ENCODE measurements at places on chromosomes 12 and 14. TPM values are rescaled to one million over a fixed set of nuclear protein-coding genes. Genes with fewer than 3 reads are reported as not detected.

Gene ANP32D
- not detected for total RNA-seq

DNA sequence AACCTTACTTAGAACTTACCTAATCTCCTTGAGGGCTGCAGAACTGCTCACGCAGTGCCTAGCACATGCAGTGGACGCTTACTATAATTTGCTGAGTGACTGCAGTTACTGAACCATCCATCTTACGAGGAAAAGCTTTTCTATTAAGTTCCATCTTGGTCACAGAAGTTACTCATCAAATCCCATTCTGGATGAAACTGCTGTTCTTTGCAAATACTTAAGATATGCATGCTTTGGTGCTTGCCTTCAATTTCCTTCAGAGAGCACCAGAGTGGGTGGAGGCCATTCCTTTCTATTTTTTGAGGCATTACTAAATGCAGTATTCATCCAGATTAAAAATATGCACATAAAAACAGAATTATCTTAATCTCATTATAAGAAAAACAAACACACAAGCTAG, 17.7 kb upstream of the PELI2 start:
- DNase-seq: no peak
- H3K27me3 ChIP-seq: no peaks in the 10 kb centered on the region
- H3K4me3 ChIP-seq: no peak overlapping the region
- no peaks in the 10 kb centered on the region for H3K4me1 ChIP-seq
- H3K27ac ChIP-seq: no peak overlapping the region
- no peaks in the 10 kb centered on the region for H3K36me3 ChIP-seq

DNA sequence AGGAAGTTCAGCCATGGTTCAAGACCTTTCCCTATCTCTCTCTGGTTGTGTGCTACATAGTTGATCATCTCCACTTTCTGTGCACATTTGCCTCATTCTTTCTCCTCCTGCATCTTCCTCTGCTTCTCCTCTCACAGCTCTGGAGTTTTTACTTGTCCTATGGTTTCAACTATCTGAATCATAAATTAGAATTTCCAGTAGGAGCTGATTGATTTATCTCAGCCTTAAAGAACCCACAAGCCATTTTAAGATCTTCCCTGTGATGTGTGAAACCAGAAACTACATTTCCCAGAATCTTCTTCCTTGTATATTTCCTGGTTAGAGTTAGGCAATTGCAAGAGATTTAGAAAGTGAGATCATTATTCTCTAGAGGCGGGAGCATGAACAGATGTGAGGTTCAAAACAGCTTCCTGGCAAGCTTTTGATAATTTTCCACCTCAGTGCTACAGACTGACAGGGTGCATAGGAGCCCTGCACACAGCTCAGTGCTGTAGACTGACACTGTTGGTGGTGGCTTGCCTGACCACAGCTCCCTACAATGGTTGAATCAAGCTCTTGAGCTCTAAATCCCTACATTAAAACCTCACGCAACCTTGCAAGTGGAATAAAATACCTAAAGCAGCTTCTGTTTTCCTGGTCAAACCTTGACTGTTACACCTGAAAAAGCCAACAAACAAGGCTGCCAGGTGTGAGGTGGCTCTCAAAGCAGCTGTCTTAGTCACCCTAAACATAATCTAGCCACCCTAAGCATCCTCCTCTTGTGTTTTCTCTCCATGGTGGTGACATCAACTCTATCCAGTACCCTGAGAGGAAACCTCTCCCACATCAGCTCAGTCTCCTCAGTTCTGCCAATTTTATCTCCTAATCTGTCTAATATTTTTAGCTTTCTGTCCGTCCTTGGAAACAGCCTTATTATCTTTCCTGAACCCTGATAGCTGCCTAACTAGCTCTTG, 21.5 kb upstream of the IFNG start:
- H3K27me3 ChIP-seq: no peaks in the 10 kb centered on the region
- no peaks in the 10 kb centered on the region for H3K36me3 ChIP-seq
- no peak for DNase-seq
- H3K27ac ChIP-seq: no peak overlapping the region

DNA sequence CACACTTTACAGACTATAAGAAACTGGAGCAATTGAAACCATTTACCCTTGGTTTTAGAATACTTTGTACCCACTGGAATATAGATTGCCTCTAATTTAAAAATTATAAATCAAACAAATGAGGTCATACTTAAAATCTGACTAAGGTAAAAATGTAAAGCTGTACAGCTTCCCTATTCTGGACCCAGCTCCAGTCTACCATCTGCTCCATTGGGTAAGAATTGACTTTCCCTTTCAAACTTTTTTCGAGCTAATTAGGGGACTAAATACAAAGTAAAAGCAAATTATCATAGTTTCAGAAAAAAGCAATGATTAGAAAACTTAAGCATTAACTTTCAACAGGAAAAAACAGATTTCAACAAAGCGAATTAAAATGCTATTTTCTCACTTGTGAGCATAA, 4.3 kb downstream of the KRR1 start:
- H3K36me3 ChIP-seq: no peaks in the 10 kb centered on the region
- H3K4me3 ChIP-seq: no peak overlapping the region
- H3K27ac ChIP-seq: no peak overlapping the region
- DNase-seq: no peak

Gene SIX6
- total RNA-seq: 0.40 TPM

GRCh38 chr12:5506295-5506694, 74.4 kb downstream of the NTF3 start:
- H3K4me1 ChIP-seq: no peaks in the 10 kb centered on the region
- H3K27me3 ChIP-seq: no peaks in the 10 kb centered on the region
- H3K4me3 ChIP-seq: no peak overlapping the region

Gene LAG3
- total RNA-seq: not detected

DNA sequence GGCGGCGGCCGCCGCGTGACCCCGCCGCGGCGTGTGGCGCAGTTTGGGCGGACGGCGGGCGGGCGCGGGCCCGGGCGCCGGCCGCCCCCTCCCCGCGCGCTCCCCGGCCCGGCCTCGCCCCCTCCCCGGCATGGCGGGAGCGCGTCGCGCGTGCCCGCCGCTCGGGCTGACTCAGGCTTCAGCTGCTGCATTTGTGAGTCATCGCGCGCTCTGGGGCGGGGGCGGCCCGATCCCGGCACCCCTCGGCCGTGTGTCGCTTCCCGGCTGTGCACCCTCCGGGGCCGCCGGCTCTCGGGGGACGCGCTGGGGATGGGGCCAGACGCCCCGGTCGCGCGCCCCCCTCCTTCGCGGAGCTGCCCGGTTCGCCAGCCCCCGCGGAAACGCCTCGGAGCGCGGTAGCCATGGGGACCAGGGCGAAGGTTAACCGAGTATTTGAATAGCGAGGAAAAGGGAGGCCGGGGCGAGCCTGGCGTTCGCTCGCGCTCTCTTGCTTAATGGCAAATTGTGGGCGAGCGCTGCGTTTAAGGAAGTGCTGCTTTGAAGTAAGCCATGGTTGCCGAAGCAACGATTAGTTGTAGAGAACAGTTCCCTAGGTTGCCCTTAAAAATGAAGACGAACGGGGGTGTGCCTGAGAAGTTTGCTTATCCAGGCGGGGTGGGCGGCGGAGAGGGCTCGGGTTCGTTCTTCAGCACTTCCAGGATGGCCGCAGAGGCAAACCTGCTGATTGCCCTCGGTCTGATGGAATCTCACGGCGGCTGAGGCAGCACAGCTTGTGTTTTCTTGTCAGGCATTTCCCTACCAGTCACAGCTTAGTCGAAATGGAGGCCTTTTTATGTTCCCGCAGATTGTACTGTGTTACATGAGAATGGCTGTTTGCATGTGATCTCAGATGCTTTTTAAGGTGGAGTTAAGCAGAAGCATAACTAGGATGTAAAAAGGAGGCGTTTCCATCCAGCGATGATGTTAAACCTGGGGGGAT, 896 bp downstream of the EIF5 start:
- H3K27ac ChIP-seq: peak overlapping the region; percentile 100
- H3K36me3 ChIP-seq: peaks cover 4% of the 10 kb centered on the region
- peak; percentile 54 for DNase-seq
- peak overlapping the region; percentile 81 for H3K4me3 ChIP-seq

Gene KRT81
- total RNA-seq: not detected

GRCh38 chr14:68589447-68590200, 203.2 kb downstream of the ZFP36L1 start:
- no peak for DNase-seq
- peak overlapping the region; percentile 61 for H3K27ac ChIP-seq
- no peaks in the 10 kb centered on the region for H3K27me3 ChIP-seq
- H3K36me3 ChIP-seq: no peaks in the 10 kb centered on the region

- H3K4me3 ChIP-seq: peak within 1 kb of the TSS; percentile 64
- H3K4me1 ChIP-seq: peaks cover 27% of the 10 kb centered on the region
- no peak for DNase-seq
- no peaks in the 10 kb centered on the region for H3K36me3 ChIP-seq
- peak within 1 kb of the TSS; percentile 99 for H3K27ac ChIP-seq
Observed at GRCh38 chr12:54032627-54033100, at the start of gene HOXC5. Gene HOXC5 (plus strand): TSS chr12:54033050. CDS start chr12:54033123, 73 bp downstream.

- no peak overlapping the region for H3K4me3 ChIP-seq
- H3K4me1 ChIP-seq: no peaks in the 10 kb centered on the region
- H3K27ac ChIP-seq: no peak overlapping the region
- H3K36me3 ChIP-seq: no peaks in the 10 kb centered on the region
- DNase-seq: no peak
Observed at GRCh38 chr12:131346555-131347344, 364.1 kb upstream of the SFSWAP start.

Gene SOX5
- total RNA-seq: 9.6 TPM

GRCh38 chr12:29710104-29710503, 73.6 kb downstream of the TMTC1 start:
- DNase-seq: no peak
- H3K27me3 ChIP-seq: no peaks in the 10 kb centered on the region
- no peaks in the 10 kb centered on the region for H3K36me3 ChIP-seq
- peak overlapping the region; percentile 51 for H3K27ac ChIP-seq
- H3K4me3 ChIP-seq: no peak overlapping the region
- H3K4me1 ChIP-seq: peaks cover 56% of the 10 kb centered on the region

GRCh38 chr12:95248604-95249360, 31.2 kb downstream of the VEZT start:
- no peaks in the 10 kb centered on the region for H3K27me3 ChIP-seq
- H3K4me1 ChIP-seq: peaks cover 38% of the 10 kb centered on the region
- H3K4me3 ChIP-seq: no peak overlapping the region
- no peaks in the 10 kb centered on the region for H3K36me3 ChIP-seq

DNA sequence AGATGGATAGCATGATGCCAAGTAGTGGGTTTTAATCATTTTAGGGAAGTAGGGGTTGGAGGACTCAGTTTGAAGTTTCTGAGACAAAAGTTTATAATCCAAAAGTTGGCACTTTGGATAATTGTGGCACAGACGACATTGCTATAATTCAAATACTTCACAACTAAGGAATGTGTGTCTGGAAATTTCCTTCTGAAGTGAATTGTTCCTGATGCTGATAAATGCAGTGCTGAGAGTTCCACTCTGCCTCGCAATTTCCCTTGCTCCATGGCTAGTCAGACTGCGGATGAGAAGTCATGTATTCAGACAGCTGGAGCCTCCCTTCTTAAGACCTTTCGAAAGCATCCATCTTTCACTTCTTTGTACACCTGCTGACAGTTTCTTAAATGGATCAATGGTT, 393.3 kb upstream of the PRICKLE1 start:
- no peaks in the 10 kb centered on the region for H3K27me3 ChIP-seq
- no peaks in the 10 kb centered on the region for H3K4me1 ChIP-seq
- no peak for DNase-seq
- no peak overlapping the region for H3K4me3 ChIP-seq
- H3K27ac ChIP-seq: no peak overlapping the region
